ENCODE measurements at places on chromosomes 11 and 22. TPM values are rescaled to one million over a fixed set of nuclear protein-coding genes. Genes with fewer than 3 reads are reported as not detected.

Gene CDCA5
- 2.3 TPM for total RNA-seq

Gene MOGAT2
- total RNA-seq = not detected

Gene PAMR1
- total RNA-seq = 7.2 TPM

Gene TRIM6
- 1.2 TPM for total RNA-seq

Gene SULT4A1
- total RNA-seq = 49.4 TPM

Gene EFCAB6
- total RNA-seq = 12.0 TPM

Gene NXPE1
- not detected for total RNA-seq

Gene DLAT
- 67.1 TPM for total RNA-seq

Gene SCGB1D2
- total RNA-seq = not detected

Gene PDGFD
- 14.1 TPM for total RNA-seq

Gene SHANK3
- 13.6 TPM for total RNA-seq

Gene OR2AT4
- total RNA-seq = not detected

Gene NLRP14
- 0.92 TPM for total RNA-seq

Gene ARL2
- total RNA-seq = 73.4 TPM

Gene PGA5
- total RNA-seq = not detected

Gene NR1H3
- total RNA-seq = 11.5 TPM

Gene SEPTIN3
- 180 TPM for total RNA-seq

Gene LAYN
- total RNA-seq = 2.5 TPM

Gene HPX
- 2.1 TPM for total RNA-seq

Gene CASP5
- not detected for total RNA-seq
